ENCODE measurements at places on chromosomes 7 and 10.

- DNase-seq = no peak
Measured at GRCh38 chr10:12921163-12921562, 80.3 kb downstream of the CCDC3 start.

DNA sequence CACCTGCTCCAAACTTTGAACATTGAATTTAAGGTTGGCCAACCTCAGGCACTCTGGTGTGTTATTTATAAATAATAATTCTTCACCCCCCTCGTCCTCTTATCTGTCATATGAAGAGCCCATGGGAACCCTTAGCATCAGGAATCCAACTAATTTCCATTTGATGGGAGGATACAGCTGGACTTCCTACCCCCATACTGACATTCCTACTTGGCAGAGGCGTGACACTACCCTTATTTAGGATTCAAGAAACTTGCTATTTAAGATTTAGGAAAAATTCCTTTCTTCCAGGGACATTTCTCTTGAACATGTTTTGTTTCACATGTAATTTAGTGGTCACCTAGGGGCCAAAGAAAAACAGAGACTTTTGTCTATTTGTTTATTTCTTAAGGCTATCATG, 171.9 kb upstream of the NRP1 start:
- no peak for DNase-seq

DNA sequence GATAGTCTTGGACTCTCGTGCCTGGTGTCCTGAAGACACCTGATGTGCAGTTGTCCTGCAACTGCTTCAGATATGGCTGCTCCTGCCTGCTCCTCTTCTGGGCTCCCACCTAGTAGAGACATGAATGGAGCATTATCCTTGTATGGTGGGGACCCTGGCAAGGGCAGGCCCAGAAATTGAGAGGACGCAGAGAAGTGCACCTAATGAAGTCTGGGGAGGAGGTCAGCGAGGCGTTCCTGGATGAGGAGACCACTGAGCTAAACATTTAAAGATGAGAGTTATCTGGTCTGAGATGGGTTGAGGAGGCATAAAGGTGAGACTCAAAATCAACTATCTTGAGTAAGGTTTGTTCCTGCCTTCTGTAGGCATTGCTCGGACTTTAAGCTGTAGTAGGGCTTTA, 66.3 kb downstream of the WDFY4 start:
- DNase-seq = no peak

DNA sequence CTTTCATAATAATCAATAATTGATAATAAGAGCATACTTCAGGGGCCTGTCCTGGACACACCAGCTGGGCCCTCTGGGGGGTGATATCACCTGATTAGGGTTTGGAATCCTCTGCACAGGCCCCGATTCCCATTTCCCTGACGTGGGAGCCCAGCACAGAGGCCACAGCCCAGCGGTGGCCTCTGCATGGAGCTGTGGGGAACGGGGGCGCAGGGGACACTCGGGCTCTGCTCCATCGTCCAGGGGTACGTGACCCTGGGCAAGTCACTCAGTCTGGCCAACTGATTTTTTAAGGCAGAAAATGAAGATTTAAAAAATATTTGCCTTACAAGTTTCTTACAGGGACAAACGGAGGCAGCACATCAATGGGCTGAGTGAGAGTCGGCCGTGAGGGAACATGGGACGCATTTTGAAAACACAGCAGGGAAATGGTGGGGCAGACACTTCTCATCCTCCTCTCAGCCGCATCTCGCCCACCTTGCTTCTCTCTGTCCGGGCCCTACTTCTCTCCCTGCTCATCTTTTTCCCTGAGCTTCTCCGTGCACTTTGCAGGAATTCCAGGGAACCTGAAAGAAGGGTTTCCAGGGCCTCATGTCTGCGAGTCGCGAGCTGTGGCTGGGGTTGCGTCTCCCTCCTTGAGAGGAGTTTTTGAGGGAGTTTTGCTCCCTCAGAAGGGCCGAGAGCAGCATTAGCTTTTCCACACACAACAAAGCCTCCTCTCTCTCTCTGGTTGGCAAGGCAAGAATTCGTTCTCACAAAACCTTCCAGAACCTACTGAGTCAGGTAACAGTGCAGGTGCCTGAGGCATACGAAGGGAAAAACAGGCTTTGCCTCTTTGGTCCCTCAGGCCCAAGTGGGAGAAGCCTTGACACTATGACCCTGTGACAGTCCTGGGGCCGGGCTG, 312.0 kb downstream of the WDR37 start:
- no peak for DNase-seq

DNA sequence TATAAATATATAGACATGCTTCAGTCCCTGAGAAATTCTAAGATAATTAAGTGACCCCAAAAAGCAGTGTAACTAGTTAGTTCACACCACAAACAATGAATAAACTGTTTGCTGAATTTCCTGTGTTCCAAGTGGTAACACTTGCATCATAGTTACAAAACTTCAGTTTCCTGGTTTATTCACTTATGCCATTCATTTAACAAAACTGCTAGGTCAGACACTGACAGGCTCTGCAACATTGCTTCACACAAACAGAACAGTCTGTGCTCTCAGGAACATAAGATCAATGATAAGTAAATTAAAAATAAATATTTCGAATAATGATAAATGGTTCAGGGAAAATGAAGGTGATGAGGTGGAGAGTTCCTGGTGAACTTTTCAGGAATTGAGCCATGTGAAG, 133.3 kb upstream of the NAMPT start:
- DNase-seq = no peak
